ENCODE measurements at places on chromosomes 4 and X.

GRCh38 chr4:110640576-110640975 lies 17.7 kb upstream of the PITX2 start:
- peaks cover 79% of the 10 kb centered on the region for H3K27me3 ChIP-seq
- H3K4me3 ChIP-seq, result no peak overlapping the region
- H3K4me1 ChIP-seq, result peaks cover 7% of the 10 kb centered on the region

DNA sequence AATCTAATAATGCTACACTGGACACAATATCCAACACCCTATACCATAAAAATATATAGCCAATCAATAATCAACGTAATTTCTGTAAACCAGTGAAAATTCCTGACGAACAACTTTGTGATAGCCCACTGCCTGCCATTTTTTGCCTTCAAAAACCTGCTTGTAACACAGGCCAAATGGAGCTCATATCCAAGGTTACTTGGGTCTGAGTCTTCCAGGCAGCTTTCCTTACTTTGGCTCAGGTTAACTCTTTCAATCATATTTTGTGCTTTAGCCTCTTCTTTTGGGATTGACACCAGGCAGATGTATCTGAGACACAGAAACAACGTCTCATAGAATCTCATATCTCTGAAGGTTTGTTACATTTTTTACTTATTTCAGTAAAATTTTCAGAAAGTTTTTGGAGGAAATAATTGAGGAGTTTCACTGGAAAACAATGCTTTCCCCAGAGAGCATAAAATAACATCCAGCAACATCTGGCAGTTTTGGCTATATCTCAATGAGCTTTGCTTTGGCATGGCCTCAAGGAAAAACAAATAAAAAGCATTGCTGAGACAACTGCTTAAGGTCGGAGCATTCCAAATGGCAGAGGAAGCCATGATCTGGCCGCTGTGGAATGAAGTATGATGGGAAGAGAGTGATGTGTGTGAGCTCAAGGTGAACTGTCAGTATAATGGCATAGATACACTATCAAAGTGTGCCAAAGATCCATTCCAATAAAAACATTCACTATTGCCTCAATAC lies 162.9 kb upstream of the SPIN4 start:
- H3K4me3 ChIP-seq, result no peak overlapping the region
- no peaks in the 10 kb centered on the region for H3K27me3 ChIP-seq
- H3K36me3 ChIP-seq, result no peaks in the 10 kb centered on the region
- H3K4me1 ChIP-seq, result no peaks in the 10 kb centered on the region

DNA sequence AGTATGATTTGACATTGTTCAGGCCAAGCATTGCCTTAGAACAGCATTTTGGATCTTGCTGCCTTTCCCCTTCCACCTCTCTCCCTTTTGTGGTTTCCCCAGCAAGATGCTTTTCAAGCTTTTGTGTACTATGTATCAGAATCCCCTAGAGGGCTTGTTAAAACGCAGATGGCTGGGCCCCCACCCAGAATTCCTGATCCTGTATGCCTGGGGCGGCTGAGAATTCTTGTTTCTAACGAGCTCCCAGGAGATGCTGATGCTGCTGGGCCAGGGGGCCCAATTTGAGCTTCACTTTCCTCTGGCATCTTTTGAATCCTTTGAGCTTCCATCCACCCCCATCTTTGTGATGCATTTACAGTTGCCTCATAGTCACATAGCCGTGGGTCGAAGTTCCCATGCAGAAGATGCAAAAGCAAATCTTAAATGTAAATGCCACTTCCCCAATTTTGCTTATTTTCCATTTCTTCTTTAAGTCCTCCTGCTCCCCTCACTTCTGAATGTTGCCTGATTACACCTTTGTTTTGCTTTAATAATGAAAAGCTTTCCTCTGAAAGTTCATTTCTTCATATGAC lies 18.5 kb downstream of the HCCS start:
- no peaks in the 10 kb centered on the region for H3K36me3 ChIP-seq
- H3K4me3 ChIP-seq, result no peak overlapping the region
- no peaks in the 10 kb centered on the region for H3K27me3 ChIP-seq
- H3K4me1 ChIP-seq, result peaks cover 16% of the 10 kb centered on the region

- H3K27ac ChIP-seq, result no peak overlapping the region
- no peaks in the 10 kb centered on the region for H3K27me3 ChIP-seq
- H3K4me3 ChIP-seq, result no peak overlapping the region
- DNase-seq, result no peak
- H3K4me1 ChIP-seq, result no peaks in the 10 kb centered on the region
- peaks cover 15% of the 10 kb centered on the region for H3K36me3 ChIP-seq
These were observed 77.5 kb downstream of the SLC2A9 start for GRCh38 chr4:9943761-9944160.

- DNase-seq, result no peak
- H3K27me3 ChIP-seq, result no peaks in the 10 kb centered on the region
- H3K4me3 ChIP-seq, result no peak overlapping the region
- H3K4me1 ChIP-seq, result no peaks in the 10 kb centered on the region
- H3K36me3 ChIP-seq, result no peaks in the 10 kb centered on the region
- no peak overlapping the region for H3K27ac ChIP-seq
These were observed 101.2 kb upstream of the CBLL2 start for GRCh38 chrX:22171287-22172060.

DNA sequence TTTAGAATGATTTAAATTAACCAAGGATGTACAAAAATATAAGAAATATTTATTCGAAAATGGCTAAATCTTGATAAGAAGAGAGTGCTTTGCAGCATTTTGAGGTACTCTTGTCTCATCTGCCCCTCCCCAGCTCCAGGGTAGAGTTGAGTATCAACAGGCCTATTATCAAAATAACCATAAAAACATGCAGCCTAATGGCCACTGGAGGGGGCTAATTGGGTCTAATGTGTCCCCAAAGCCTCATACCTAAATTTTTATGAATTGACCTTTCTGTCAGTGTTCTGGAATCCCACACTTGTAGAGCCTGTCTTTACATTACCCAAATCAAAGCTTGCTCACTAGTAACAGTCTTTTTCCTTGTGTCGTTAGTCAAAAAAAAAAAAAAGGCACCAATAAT lies 544.9 kb upstream of the CPXCR1 start:
- no peak overlapping the region for H3K27ac ChIP-seq
- DNase-seq, result no peak
- no peak overlapping the region for H3K4me3 ChIP-seq

- DNase-seq, result peak; percentile 12
- peak overlapping the region; percentile 67 for H3K4me3 ChIP-seq
- H3K4me1 ChIP-seq, result peaks cover 2% of the 10 kb centered on the region
- no peaks in the 10 kb centered on the region for H3K27me3 ChIP-seq
These were observed 806 bp upstream of the CD99L2 start for GRCh38 chrX:150899191-150899757.

GRCh38 chr4:186149872-186150271 lies 41.5 kb upstream of the CYP4V2 start:
- H3K4me1 ChIP-seq, result no peaks in the 10 kb centered on the region
- no peak overlapping the region for H3K27ac ChIP-seq
- DNase-seq, result no peak

DNA sequence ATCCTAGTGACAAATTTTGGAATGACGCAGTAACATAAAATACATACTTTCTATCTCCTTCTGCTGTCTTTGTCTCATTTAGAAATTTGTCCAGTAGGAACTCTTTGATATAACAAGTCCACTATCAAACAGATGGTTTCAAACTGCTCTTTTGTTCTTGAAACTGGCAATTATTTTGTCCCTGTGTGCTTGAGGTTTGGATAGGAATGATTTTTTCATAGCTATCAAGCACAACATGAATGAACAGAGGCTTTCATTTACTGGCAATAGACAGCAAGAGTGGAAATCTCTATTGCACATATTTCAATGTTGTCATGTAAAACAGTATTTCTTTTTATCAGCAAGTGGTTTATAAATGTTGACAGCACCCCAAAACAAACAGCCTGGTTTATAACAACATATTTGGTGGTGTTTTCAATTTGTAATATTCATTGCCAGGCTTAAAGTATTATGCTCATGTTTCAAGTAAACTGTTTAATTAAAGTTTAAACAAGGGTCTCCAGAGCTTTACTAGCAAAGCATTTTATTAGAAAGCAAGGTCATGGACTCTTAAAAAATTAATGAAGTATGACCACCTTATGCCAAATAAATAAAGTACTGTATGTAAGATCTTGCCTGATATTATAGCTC lies 60.0 kb downstream of the TIGD2 start:
- H3K4me3 ChIP-seq, result no peak overlapping the region
- H3K36me3 ChIP-seq, result no peaks in the 10 kb centered on the region
- H3K27ac ChIP-seq, result no peak overlapping the region
- H3K4me1 ChIP-seq, result no peaks in the 10 kb centered on the region
- no peak for DNase-seq

DNA sequence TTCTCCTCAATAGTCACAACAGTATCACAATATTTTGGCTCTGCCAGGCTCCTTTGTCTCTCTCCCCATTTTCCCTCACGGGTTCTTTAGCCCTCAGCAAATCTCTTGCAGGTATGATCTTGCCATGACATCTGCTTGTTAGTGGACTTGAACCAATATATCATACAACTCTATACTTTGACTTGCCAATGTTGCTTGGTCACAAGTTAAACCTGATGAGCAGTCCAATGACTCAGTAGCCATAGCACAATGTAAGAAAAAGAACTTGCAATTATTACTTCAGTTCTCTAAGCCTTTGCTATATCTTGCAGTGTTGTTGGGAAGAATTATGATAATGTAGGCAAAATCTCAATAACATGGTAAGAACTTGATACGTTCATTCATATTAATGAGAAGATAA lies 174.6 kb upstream of the NRK start:
- no peaks in the 10 kb centered on the region for H3K36me3 ChIP-seq
- H3K4me3 ChIP-seq, result no peak overlapping the region
- H3K27ac ChIP-seq, result no peak overlapping the region

GRCh38 chr4:112109360-112110058 lies 35.7 kb upstream of the FAM241A start:
- peak; percentile 9 for DNase-seq
- H3K4me3 ChIP-seq, result no peak overlapping the region
- H3K27ac ChIP-seq, result no peak overlapping the region
- no peaks in the 10 kb centered on the region for H3K36me3 ChIP-seq
- peaks cover 4% of the 10 kb centered on the region for H3K4me1 ChIP-seq

- H3K27ac ChIP-seq, result no peak overlapping the region
- no peaks in the 10 kb centered on the region for H3K27me3 ChIP-seq
- no peak overlapping the region for H3K4me3 ChIP-seq
- H3K4me1 ChIP-seq, result no peaks in the 10 kb centered on the region
- no peaks in the 10 kb centered on the region for H3K36me3 ChIP-seq
These were observed 246.8 kb downstream of the TRAM1L1 start for GRCh38 chr4:116838609-116839008.

- H3K4me1 ChIP-seq, result peaks cover 13% of the 10 kb centered on the region
- DNase-seq, result no peak
- peaks cover 3% of the 10 kb centered on the region for H3K36me3 ChIP-seq
- no peaks in the 10 kb centered on the region for H3K27me3 ChIP-seq
- H3K27ac ChIP-seq, result no peak overlapping the region
These were observed 50.3 kb upstream of the HGFAC start for GRCh38 chr4:3391422-3391821.

DNA sequence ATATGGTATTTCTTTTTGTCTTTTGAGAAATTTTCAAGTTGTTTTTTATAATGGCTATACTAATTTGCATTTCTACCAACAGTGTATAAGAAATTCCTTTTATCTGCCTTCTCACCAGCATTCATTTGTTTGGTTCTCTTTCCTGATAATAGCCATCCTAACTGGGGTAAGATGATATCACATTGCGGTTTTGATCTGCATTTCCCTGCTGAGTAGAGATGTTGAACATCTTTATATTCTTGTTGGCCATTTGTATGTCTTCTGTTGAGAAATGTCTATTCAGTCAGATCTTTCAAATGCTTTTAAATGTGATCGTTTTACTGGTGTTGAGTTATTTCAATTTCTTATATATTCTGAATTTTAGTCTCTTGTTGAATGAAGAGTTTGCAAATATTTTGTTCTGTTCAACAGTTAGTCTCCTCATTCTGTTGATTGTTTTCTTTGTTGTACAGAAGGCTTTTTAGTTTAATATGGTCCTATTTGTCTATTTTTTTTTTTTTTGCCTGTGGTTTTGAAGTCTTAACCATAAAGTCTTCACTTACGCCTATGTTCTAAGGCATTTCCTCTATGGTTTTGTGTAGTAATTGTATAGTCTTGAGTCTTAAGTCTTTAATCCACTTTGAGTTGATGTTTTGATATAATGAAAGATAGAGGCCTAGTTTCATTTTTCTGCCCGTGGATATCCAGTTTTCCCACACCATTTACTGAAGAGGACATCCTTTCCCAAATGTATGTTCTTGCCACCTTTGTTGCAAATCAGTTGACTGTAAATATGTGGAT lies 1566.9 kb downstream of the STIM2 start:
- no peaks in the 10 kb centered on the region for H3K4me1 ChIP-seq
- no peaks in the 10 kb centered on the region for H3K27me3 ChIP-seq
- no peak for DNase-seq

- H3K4me3 ChIP-seq, result no peak overlapping the region
- H3K4me1 ChIP-seq, result no peaks in the 10 kb centered on the region
- no peak for DNase-seq
These were observed 31.9 kb upstream of the RASGEF1B start for GRCh38 chr4:81503586-81503985.

DNA sequence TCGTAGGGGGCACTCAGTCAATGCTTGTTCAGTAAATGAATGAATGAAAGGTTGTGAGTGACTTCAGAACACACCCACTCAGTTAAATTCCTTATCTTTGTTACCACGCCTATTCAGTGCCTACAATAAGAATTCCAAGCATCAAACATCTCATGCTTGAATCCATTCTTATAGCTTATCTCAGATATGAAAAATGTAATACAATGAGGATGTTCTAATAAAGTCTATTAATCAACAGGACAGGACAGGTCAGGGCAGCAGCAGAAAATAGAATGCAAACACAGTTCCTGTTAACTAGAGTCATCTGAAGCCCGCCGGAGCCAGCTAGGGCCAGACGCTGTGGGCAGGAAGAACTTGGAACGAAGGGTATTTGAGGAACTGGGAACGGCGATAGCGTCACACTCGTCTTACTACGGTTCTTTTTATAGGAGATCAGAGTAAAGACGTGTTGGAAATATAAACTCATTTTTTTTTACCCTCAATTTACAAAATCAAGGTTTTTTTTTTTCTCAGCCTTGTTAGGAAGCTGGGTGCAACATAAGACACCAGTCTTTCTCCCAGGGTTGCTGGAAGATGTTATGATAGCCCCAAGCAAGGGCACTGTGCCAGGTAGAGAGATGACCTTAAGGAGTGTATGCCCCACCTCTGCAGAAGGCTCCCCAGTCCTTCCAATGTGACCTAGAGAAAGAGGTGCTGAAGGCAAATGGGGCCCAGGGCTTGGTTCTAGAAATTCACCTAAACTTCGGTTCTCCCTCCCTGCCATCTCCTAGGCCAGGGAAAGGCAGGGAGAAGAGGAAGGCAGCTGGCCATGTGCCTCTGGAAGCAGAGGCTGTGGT lies 48.3 kb downstream of the SEL1L3 start:
- H3K27ac ChIP-seq, result no peak overlapping the region
- peaks cover 51% of the 10 kb centered on the region for H3K36me3 ChIP-seq
- H3K4me3 ChIP-seq, result no peak overlapping the region

Data from large intestine (tissue), 12 donors.